Stimulated activated CD8-positive, alpha-beta memory T cell treated with anti-CD3 and anti-CD28 coated beads, Interleukin-4, amount 100 ng/mL, for 4 hours (primary cell): ENCODE measurements at places on chromosomes 11 and 22.

- DNase-seq = no peak
Observed at GRCh38 chr22:39560127-39560526, 10.4 kb upstream of the CACNA1I start.

GRCh38 chr11:65616575-65617001 lies 1.0 kb downstream of the PCNX3 start:
- no peak for DNase-seq

GRCh38 chr11:120173807-120174206 lies 35.9 kb upstream of the TRIM29 start:
- no peak for DNase-seq

DNA sequence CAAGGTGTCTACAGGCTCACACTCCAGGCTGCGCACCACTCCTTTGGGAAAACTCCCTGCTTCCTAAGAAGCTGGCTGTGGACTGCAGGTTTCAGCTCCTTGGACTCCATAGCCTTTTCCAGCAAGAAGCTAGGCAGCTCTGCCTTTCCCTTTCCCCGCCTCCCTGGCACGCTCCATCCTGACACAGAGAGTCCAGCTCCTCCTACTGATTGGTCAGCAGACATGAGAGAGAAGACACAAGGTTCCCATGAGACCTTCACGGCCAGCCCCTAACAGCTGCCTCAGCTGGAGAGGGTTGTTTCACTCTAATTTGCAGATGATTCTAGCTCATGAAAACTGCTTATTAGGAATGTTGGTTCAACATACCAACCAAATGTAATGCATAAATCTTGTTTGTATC lies 27.6 kb downstream of the TENM4 start:
- no peak for DNase-seq

DNA sequence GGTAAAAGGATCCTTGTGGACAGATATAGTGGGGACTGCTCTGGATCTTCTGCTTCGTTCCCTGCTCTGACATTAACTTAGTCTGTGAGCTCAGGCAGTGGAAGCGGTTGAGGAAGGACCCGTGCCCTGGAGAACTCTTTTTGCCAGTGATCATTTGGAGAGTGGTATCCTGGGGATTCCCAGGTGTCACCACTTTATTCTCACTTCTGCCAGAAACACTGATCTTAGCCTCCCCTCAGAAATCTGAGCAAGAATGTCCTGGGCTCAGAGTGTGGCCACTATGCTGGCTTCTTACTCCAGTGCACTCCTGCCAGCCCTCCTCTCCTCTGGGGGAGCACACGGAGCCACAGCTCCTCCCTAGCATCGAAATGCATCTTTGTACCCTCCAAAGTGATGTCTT lies 7.6 kb upstream of the PHOX2A start:
- no peak for DNase-seq

DNA sequence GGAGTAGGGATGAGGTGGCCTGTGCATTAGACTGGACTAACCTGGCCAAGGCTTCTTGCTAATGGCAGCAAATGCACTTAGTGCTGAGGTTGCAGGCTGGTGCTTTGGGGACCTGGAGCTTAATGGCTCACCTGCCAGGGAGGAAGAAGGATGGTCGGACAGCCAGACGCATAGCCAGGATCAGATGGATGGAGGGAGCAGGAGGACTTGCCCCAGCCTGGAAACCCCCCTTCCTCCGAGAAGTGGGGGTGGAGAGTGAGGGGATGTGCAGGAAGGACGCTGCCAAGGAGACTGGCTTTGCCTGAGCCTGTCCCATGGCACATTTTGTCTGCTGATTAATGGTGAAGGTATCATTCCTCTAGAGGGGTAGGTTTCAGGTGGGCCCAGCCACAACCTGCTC lies 17.9 kb downstream of the IGLL1 start:
- DNase-seq = no peak

DNA sequence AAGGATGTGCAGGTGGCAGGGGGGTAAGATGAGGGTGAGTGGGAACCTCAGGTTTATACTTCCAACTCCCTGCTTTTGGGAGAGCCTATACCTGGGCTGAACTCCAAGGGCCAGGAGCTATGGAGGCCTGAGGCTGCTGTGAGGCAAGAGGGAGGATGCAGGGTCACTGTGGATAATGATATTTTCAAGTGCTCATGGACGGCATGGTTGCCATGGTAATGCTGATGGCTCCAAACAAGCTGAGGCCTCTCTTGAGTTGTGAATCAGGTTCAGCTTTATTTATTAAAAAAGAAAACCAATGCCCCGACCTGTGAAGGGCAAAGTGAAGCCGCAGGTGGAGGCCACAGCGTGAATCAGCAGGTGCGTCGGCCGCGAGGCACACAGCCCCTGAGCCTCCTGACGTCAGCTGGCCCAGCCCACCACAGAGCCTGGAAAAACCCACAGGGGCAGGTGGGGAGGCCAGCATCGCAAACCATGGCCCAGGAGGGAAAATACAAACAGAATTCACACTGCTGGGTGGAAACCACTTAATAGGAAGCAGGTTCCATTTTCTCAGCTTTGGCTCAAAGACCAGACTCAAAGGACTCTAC lies 17.4 kb upstream of the CREB3L1 start:
- DNase-seq = no peak
